ENCODE measurements at places on chromosomes 6 and 20. TPM values are rescaled to one million over a fixed set of nuclear protein-coding genes. Genes with fewer than 3 reads are reported as not detected.
A peak's percentile ranks its signal among the peaks of the same experiment; 100 is the strongest.

GRCh38 chr6:137043710-137044365 lies 927 bp downstream of the IL20RA start:
- peak; percentile 39 for DNase-seq

GRCh38 chr6:44667226-44667625 lies 279.7 kb downstream of the CDC5L start:
- no peak for DNase-seq

DNA sequence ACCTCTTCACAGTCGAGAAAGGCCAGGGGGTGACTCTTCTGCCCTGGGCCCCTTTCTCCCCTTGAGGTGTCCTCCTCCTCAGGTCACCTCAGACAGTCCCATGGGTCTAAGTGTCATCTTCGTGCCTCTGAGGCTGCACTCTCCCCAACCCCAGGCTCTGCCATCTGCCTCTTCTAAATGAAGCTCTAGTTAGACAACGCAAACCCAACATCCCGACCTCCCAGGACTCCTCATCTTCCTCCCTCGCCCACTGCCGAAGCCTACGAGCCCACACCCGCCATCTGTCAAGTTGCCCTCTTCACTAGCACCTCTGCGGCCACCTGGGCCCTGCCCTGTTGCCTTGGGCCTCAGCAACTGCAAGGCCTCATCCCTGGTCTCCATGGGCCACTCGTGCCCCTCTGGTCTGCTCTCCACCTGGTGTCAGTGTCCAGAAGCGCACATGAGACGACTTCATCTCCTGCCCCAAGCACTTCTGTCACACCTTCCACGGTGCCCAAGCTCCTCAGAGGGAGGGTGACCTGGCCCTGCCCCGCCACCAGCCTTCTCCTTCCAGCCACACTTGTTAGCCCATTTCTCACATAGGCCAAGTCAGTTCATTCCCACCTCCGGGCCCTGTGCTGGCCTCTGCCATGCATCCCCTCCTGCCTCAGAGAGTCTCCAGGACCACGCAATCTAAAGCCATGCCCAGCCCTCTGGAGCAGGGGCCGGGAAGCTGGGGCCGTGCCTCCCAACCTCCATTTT lies 53.8 kb downstream of the RRBP1 start:
- DNase-seq, result no peak

Gene EHMT2
- 53.7 TPM for total RNA-seq
